ENCODE measurements at places on chromosomes 4 and X.

DNA sequence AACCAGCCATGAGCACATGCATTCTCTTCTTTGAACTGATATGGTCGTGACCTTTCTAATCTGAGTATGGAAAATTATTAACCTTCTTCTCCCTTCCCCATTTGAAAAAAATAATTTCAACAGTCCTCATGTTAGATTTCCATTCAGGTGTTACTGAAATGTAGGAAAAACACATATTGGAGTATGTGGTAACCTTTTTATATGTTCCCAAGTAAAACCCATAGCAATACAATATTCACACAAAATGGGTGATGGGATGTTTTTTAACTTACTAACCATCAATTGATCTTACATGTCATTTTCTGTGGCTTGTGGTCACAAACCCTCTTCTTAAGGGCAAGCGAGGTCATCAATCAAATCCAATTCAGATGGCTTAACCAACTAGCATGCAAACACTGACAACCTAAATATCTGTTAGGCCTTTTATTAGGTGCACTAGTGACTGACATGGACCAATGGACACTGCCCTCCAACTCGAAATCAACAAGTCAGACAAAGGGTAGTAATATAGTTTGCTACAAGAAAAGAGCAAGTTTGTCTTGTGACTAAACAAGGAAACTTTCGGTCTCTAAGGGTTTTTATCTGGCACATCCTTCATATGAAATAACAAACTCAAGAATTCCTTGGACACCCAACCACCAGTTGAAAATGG lies 74.3 kb downstream of the CAMK2D start:
- no peak for DNase-seq

GRCh38 chrX:46587158-46587557 lies 13.6 kb downstream of the CHST7 start:
- no peak for DNase-seq

DNA sequence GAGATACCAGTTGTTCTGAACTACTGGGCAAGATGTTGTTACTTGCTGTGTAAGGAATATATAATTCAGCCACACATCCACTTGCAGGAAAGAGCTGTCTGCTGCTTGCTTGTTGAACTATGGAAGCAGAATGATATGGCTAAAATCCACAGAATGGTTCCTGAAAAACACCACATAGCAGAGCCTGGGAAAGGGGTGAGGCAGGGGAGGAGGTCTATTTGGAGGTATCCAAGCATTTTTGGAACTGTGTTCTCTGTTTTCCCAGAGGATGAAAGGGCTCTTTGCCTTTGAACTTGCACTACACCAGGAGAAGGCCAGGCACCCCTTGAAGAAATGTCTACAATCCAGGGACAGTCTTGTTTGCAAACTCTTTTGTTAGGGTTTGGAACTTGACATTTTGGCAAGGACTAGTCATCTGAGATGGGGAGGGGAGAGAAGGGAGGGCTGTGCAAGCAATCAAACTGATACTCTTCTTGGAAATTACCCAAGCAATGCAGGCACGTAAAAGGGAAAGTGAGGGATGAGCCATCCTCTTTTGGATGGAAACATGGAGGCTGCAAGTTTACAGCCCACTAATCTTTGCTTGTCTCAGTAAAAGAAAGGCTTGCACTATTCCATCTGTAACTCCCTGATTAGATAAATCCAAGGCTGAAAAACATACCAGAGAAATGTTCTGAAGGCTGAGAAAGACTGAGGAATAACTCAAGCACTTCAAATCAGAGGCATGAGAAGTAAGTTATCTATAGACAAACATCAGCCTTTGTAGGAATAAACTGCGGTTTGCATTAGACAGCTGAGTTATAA lies 141.0 kb downstream of the TSPAN5 start:
- no peak for DNase-seq

DNA sequence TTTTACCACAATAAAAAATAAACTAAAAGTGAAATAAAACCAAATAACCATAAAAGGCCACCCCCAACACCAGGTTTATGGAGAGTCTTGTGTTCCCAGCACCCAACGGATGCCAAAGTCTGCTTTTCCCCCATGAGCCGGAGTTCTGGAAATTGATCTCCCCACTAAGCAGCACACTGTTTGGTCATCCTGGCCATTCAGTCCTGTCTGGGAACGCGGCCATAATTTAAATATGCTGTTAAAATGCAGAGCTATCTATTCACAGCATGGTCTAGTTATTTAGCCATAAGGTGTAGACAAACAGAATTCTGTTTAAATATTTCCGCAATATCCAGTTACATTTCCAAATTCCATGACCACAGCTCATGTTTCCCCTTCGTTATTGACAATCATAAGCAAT lies 129.6 kb upstream of the TBL1X start:
- no peak for DNase-seq

DNA sequence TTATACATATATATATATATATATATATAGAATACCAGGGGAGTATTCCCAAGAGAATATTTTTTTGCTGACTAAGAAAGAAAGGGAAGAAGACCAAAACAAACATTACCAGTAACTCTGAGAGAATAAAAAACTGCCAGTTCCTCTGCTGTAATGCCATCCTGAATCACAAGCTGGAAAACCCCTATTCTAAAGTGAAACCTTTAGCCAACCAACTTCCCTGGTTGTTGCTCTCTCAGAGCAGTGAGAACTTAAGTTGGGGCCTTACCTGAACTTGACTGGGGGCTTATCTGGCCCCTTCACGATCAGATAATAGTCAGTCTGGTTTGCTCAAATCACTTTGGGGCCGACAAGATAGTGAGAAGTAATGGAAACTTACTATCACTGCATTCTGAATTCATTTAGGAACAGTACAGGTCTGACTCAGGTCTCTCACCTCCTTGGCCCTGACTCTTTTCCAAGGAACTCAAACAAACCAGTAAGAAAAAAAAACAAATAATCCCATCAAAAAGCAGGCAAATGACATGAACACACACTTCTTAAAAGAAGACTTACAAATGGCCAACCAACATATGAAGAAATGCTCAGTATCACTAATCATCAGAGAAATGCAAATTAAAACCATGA lies 62.5 kb downstream of the CD40LG start:
- no peak for DNase-seq

DNA sequence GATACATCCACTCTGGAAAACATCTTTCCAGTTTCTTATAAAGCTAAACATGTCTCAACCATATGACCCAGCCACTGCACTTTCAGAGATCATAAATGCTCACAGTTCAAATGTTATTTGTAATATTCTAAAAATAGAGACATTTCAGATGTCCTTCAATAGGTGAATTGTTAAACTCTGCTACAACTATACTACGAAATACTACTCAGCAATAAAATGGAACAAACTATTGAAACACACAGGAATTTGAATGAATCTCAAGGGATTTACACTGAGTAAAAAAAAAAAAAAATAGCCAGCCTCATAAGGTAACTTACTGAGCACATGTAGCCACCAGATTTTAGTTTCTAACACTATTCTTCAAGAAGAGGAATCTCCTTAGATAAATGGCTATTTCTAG lies 253.9 kb downstream of the PCDH18 start:
- DNase-seq: no peak

GRCh38 chr4:121233982-121234381 lies 69.9 kb upstream of the TNIP3 start:
- no peak for DNase-seq
